ENCODE measurements at places on chromosomes 2 and 18.
A peak's percentile ranks its signal among the peaks of the same experiment; 100 is the strongest.

DNA sequence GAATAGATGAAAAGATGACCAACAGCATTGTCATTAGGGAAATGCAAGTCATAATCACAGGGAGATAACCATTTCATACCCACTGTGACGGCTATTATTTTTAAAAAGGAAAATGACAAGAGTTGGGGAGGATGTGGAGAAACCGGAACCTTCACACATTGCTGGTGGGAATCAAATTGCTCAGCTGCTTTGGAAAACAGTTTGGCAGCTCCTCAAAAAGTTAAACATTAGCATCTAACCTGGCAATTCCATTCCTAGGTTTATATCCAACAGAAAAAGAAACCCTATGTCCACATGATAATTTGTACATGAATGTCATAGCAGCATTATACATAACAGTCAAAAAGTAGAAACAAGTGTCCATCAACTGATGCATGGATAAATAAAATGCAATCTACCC, 58.2 kb downstream of the KCNG3 start:
- DNase-seq = no peak

- no peak for DNase-seq
These were observed 109.8 kb upstream of the LTBP1 start for GRCh38 chr2:32836933-32837332.

GRCh38 chr2:197311421-197312033, 947 bp upstream of the ANKRD44 start:
- DNase-seq = no peak

DNA sequence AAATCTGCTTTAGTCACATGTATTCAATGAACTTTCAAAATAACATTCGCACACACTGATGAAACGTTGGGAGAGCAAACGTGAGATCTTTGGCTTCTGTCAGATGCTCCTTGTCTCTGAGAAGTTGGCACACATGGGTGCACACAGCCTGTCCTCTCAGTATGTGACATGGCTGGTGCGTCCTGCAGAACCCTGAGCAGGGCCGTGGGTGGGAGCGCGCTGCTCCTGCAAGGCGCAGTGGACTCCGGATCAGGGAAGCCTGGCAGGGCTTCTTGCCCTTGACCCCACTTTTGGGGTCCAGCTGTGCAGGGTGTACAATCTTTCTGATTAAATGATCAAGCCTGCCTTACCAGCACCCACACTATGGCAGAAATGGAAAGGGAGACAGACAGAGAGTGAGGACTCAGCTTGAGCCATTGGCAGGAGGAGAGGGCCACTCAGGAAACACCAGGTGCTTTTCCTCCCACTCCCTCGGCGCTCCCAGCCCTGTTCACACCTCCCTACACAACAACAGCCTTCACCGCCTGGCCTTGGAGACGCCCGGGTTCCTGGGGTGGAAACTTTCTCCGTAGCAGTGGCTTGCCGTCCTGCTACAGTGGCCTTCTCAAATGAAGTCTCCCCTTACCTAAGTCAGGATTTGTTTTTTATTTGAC, 108.4 kb upstream of the SNTG2 start:
- DNase-seq = no peak

GRCh38 chr2:150697596-150697995, 210.1 kb upstream of the RND3 start:
- no peak for DNase-seq

GRCh38 chr18:76621226-76621625, 126.2 kb upstream of the ZNF516 start:
- DNase-seq = no peak

DNA sequence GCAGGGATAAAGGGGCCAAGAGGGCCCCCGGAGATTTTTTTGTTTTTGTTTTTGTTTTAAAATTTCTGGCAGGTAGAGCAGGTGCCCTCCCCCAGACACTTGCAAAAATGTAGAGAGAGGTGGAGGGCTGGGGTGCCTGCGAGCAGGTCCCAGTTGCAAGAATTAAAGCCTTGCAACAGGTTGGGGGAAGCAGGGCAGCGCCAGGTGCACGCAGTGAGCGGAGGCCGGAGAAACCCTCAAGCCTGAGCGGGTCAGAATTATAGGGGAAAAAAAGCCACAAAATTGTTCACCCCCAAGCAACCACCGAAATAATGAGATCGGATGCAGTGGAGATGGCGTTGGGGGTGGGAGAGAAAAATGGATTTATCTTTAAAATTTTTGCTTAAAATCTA, 527 bp downstream of the IGFBP5 start:
- no peak for DNase-seq

DNA sequence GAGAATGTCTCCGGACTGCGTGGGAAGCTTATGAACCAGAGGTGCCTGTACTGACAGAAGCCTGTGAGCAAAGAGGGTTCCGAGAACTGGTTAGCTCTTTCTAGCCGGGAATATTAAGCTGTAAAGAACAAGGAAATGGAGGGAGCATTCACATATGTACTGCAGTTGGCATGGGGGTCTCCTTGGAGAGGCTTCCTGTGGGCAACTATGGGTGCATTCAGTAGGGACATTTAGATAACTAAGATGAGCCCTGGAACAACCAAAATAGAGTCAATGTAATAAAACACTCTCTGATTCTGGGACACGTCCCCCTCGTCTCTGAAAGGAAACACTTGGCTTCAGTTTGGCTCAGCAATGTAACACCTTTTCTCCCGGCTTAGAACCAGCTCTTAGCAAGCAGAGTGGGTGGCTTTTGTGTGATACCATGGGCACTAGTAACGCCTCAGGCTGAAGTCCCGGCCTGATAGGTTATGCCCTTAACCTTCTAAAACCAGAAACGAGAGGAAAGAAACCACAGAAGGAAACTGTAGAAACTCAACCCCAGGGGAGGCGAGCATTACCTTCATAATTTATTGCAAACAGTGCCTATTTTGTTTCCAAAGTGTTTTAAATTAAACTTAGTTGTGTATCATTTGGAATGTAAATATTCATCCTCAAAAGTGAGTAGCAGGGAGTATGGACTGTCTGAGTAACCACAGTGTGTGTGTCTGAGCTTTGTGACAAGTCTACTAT, 48.8 kb upstream of the LPIN2 start:
- no peak for DNase-seq

- no peak for DNase-seq
These were observed 212.4 kb upstream of the PKDCC start for GRCh38 chr2:41835401-41835800.

- no peak for DNase-seq
These were observed 12.2 kb upstream of the NFATC1 start for GRCh38 chr18:79383388-79384056.

GRCh38 chr2:128605421-128605820, 286.8 kb upstream of the HS6ST1 start:
- DNase-seq = no peak

DNA sequence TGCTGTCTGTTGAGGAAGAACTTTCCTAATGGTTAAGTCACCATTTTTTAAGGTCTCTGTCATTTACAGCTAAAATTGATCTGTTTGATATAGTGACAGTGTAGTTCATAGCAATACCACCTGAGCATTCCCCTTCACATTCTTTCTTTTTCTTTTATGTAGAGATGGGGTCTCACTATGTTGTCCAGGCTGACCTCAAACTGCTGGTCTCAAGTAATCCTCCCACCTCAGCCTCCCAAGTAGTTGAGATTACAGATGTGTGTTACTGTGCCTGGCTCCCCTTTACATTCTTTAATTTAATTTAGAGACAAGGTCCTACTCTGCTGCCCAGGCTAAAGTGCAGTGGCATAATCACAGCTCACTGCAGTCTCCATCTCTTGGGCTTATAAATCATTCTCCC, 72.7 kb upstream of the ACVR1 start:
- no peak for DNase-seq

GRCh38 chr2:179470992-179471391, 206.4 kb upstream of the SESTD1 start:
- DNase-seq = no peak

GRCh38 chr2:2112416-2113105, 218.5 kb downstream of the MYT1L start:
- DNase-seq = no peak

DNA sequence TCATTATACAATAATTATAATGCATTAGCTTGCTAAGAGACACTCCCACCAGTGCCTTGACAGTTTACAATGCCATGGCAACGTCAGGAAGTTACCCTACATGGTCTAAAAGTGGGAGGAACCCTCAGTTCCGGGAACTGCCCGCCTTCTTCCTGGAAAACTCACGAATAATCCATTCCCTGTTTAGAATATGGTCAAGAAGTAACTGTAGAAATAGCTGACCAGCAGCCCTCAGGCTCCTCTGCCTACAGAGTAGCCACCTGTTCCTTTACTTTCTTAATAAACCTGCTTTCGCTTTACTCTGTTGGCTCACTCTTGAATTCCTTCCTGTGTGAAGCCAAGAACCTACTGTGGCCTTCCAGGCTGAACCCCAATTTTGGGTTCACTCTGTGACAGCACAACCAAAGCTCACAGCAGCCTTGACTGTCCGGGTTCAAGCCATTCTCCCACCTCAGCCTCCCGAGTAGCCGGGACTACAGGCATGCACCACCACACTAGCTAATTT, 20.0 kb upstream of the PTPN2 start:
- DNase-seq = no peak

GRCh38 chr2:167318581-167318980, 430.3 kb downstream of the XIRP2 start:
- no peak for DNase-seq

DNA sequence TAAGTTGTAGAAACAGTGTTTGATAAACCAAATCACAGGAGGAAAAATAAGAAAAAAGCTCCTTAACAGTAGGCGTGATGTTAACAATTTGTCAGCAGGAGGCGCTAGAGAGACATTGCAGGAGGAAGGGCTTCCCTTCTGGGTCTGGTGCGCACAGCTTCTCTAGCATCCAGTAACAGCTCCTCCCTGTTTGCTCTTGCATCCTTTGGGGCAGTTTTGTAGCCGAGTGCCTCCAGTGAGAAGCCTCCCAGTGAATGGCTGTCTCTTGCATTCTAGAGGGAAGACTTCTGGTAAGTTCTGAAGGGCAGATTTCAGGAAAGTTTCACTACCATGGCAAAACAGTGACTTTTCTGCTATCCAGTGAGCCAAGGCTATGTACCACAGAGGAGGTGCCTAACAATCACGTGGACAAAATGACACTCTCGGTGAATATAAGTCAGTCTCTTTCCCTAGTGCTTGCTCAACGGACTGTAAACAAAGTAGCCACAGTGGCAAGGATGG, 9.5 kb upstream of the ZNF396 start:
- peak; percentile 52 for DNase-seq

GRCh38 chr18:62979176-62979575, 263.8 kb downstream of the PHLPP1 start:
- peak; percentile 62 for DNase-seq

DNA sequence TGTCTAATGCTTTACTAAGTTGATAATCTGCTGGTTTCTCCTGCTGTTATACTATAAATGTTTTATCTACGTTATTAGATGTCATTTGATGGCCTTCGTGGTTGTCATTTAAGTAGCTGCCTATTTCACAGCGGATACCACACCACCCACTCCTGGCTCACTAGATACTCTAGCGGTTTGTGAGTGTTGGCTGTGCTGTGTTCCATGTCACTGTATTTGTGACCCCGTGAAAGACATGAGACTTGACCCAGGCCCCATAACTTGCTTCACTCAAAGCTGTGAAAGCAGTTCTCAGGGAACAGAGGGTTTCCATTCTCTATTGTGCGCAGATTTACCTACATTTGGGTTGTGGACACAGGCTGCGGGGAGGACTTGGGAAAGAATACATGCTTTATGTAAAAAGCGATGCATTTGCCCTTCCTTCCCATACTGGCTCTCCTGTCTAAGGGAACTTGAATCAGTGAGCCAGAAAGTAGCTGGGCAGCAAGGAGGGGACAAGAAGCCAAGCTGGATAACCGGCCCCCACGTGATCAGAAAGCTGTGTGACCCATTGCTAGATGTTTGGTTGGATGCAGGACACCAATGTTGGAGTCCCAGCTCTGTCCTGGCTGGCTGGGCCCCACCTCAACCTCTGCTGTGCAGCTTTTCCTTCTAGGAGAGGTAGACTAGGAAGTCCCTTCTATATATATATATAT, 52.2 kb downstream of the PLB1 start:
- no peak for DNase-seq

GRCh38 chr2:85415980-85416650, 2.4 kb upstream of the SH2D6 start:
- DNase-seq = no peak

DNA sequence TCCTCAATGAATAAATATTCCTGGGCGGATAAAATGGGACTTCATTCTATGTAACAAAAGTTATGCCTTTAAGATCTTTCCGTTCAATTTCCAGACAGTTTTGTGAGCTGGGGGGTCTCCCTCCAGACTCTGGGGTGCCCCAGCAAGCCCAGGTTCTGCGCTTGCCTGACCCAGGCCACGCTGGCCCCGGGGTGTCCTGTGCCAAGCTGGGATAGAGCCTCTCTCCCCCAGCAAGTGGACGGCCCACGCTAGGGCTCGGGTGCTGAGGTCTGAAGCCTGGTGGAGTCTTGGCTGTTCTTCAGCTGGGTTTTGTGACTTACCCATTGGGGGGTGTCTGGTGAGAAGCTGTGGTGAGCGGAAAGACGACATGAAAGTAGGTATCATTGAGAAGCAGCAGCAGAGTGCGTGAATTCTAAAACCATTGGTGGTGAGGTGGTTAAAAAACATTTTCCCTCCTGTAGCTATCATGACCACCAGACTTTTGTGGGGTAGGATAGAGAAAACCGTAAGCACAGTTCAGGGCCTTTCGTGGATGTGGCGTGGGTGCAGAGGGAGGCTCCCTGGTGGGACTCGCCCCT, 346.8 kb downstream of the ANAPC1 start:
- no peak for DNase-seq

- no peak for DNase-seq
These were observed 28.6 kb upstream of the CETN1 start for GRCh38 chr18:551404-552061.

GRCh38 chr2:66301022-66301766, 133.7 kb upstream of the MEIS1 start:
- no peak for DNase-seq

- DNase-seq = no peak
These were observed 47.4 kb downstream of the ZBTB7C start for GRCh38 chr18:48361801-48362200.

- no peak for DNase-seq
These were observed 104.9 kb downstream of the ZNF236 start for GRCh38 chr18:76927223-76927725.

- DNase-seq = no peak
These were observed 58.4 kb upstream of the SLC8A1 start for GRCh38 chr2:40510304-40510703.

DNA sequence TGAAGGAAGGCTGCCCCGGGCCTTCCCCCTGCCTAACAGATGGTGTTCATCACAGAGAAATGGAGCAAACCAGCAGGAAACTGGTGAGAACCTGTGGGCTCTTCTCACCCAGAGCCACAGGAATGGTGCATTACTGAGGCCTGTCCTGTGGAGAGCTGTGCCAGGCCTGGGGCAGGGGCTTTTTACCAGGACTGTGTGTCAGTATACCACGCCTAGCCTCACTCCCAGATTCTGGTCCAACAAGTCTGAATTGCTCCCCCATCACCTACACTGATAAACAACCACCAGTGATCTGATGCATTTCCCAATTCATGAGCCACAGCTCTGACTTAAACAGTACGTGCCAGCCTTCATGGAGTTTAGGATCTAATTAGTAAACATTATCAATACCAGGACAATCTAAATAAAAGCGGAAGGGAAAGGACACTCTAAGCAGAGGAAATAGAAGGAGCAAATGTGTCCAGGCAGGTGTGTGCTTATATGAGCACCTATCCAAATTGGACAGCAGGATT, 8.9 kb upstream of the DGUOK start:
- DNase-seq = no peak
